ENCODE measurements at places on chromosomes 7 and 10.

DNA sequence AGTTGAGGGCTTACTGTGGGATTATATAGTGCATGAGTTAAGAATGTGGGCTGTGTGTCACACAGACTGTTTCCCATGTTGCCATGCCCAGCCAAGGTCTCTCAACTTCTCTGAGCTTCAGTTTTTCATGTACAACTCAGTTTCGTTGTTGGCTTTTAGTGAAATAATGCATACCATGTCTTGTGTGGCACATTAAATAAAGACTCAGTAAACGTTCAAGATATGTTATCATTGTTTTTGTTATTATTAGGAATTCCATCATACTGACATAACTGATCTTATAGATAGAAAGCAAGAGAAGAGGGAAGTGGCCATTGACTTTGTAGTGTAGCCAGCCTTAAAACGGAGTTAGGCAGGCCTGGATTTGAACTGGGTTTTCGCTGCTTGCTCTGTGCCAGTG lies 2.9 kb downstream of the CDK14 start:
- no peak for DNase-seq

- no peak for DNase-seq
These were observed 83.5 kb upstream of the GNA12 start for GRCh38 chr7:2927592-2927991.

GRCh38 chr7:16080131-16080530 lies 341.2 kb downstream of the CRPPA start:
- DNase-seq = no peak

DNA sequence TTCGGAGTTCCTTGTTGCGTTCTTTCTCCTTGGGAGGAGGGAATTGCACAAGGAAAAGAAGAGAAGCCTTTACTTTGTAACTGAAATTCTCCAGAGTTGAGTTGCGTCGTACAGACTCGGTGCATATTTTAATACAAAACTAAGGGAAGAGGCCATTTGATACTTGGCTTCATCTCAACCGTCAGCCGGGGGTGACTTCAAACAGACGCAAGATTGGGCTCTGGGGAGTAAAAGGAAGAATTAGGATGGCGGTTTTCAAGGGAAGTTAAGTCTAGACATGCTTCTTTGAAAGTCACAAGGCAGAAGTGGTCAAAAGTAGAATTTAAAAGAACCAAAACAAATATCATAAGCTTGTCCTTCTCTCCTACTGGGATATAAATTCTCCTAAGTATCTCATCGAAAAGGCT lies 1.6 kb downstream of the PRR15 start:
- DNase-seq = no peak

GRCh38 chr10:108562105-108562504 lies 1361.2 kb downstream of the XPNPEP1 start:
- no peak for DNase-seq

GRCh38 chr10:6721964-6722615 lies 142.0 kb upstream of the PRKCQ start:
- DNase-seq = no peak

GRCh38 chr7:2219606-2220005 lies 13.1 kb downstream of the MAD1L1 start:
- no peak for DNase-seq

GRCh38 chr10:108662975-108663374 lies 1260.3 kb downstream of the XPNPEP1 start:
- DNase-seq = no peak
